IgD-negative memory B cell (primary cell): ENCODE measurements at places on chromosomes 1 and 21. TPM values are rescaled to one million over a fixed set of nuclear protein-coding genes. Genes with fewer than 3 reads are reported as not detected.

Gene APCS
- not detected for polyA plus RNA-seq

Gene WNT9A
- polyA plus RNA-seq, result not detected

Gene NPPA
- not detected for polyA plus RNA-seq

Gene FMO5
- polyA plus RNA-seq, result 1.9 TPM

Gene RHBDL2
- polyA plus RNA-seq, result not detected

Gene FNDC5
- polyA plus RNA-seq, result not detected

Gene AVPR1B
- not detected for polyA plus RNA-seq

Gene SEC16B
- polyA plus RNA-seq, result not detected

Gene GJA9
- not detected for polyA plus RNA-seq

Gene PCSK9
- polyA plus RNA-seq, result not detected

Gene CAMK2N1
- polyA plus RNA-seq, result 1.6 TPM

Gene PEAR1
- not detected for polyA plus RNA-seq
